ENCODE measurements at places on chromosomes 16 and 17. TPM values are rescaled to one million over a fixed set of nuclear protein-coding genes. Genes with fewer than 3 reads are reported as not detected.
A peak's percentile ranks its signal among the peaks of the same experiment; 100 is the strongest.

The LITAFD gene
- polyA plus RNA-seq: not detected

DNA sequence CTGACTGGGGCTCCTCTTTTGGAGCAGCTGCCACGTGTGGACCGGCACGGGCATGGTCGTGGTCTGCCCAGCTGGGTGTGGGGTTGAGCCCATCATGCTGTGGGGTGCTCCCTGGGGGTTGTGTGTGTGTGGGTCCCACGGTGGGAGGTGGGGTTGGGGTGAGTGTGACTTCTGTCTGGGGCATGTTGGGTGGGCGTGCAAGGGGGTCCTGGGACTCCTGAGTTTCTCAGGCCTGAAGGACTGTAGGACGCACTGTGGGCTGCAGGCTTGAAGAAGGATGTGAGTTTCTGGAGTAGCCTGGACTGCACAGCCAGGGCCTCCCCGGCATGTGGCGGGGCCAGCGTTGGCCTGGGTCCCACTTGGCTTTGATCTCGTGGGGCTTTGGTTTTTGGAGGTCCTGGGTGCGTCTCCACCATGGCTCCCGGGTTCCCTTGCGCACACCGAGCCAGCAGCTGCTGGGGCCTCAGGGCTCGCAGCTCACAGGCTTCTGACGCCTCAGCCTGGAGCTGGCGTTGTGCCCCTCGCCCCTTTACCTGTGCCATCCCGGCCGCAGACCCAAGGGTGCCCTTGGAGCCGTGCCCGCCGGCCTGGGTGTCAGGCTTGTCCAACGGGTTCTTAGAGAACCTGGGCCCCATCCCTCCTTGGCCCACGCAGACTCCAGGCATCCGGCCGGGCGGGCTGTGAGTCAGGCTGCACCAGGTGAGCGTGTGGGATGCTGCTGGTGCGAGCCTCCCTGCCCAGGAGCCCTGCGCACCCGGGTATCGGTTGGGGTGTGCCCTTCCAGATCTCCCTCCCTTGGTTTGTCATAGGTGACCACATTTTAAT lies 34.4 kb upstream of the ZNF750 start:
- DNase-seq: peak; percentile 84

GRCh38 chr16:74480150-74481029 lies 59.1 kb upstream of the CLEC18B start:
- DNase-seq: peak; percentile 56

DNA sequence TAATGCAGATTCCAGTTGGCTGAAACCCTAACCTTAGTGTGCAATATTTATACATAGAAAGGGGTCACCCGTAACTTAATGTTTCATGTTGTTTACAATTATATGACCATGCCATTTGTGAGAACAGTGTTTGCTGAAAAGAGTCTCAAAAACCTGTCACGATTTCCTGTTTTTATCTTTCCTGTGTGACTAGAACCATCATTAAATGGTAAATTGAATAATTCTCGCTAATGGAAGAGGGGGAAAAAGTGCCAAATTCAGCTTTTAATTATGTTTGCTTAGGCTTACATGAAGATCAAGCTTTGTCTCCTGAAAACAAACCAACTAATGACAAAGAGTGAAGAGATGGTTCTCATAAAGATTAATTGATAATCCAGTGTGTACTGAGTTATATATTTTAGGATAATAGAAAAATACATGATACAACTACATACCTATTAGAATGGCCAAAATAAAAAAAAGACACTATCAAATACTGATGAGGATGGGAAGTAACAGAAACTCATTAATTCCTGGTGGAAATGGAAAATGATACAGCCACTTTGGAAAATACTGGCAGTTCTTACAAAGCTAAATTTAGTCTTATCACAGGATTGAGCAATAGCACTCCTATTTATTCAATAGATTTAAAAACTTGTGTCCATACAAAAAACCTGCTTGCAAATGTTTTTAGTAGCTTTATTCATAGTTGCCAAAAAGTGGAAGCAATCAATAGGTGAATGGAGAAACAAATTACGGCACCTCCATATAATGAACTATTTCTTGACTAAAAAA lies 141.7 kb downstream of the CDK5R1 start:
- no peak for DNase-seq

- DNase-seq: no peak
These were observed 16.6 kb downstream of the COPS3 start for GRCh38 chr17:17264430-17264829.

- DNase-seq: no peak
These were observed 6.4 kb upstream of the MT1B start for GRCh38 chr16:56645311-56645710.

The EFCAB3 gene
- not detected for polyA plus RNA-seq

DNA sequence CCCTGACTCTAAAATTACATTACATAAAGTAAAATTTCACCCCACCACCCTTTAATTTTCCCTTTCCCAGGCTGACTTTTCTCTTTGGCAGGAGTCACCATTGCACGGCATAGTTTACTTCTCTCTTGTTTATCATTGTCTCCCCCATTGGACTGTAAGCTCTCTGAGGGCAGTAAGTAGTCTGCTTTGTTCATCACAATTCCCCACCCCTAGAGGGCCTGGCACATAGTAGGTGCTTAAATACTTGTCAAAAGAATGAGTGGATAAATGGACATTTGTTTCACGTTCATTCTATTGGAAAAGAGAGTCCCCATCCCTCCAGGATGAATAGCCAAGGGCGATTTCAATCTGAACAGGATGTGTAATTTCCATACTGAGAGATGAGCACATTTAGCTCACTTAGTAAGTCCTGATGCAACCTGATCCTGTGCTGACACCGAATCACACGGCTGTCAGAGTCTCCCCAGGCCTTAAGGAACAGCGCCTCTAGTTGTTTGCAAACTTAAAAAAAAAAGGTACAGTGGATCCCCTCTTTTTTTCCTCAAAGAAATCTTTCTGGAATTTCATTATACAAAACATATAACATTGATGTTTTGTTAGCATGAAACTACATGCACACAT lies 54.0 kb downstream of the AKAP1 start:
- DNase-seq: no peak

All from keratinocyte (primary cell).